T-helper 2 cell (primary cell): ENCODE measurements at places on chromosomes 11 and 22.

GRCh38 chr11:8333376-8333775 is 69.7 kb upstream of the LMO1 start:
- DNase-seq, result no peak

- no peak for DNase-seq
Observed at GRCh38 chr22:17229991-17230630, 10.9 kb upstream of the ADA2 start.

GRCh38 chr11:129090056-129090455 is 102.1 kb downstream of the ARHGAP32 start:
- DNase-seq, result no peak

DNA sequence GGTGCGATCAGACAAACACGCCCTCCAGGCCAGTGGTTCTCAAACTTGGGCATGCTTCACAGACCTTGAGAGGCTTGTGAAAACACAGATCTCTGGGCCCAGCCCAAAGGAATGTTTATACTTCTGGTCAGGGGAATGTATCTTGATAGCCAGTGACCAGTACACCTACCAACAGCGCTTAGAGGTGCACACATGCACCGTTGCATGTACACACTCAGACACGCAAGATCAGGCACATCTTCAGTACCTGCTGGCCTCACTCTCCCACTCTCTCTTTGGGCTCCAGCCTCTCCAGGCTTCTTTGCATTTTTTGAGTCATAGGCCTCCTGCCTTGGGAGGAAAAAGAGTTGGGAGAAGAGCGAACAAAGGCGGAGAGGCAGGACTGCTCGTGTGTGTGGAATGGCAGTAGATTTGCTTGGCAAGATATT is 11.7 kb upstream of the FXYD6 start:
- no peak for DNase-seq

DNA sequence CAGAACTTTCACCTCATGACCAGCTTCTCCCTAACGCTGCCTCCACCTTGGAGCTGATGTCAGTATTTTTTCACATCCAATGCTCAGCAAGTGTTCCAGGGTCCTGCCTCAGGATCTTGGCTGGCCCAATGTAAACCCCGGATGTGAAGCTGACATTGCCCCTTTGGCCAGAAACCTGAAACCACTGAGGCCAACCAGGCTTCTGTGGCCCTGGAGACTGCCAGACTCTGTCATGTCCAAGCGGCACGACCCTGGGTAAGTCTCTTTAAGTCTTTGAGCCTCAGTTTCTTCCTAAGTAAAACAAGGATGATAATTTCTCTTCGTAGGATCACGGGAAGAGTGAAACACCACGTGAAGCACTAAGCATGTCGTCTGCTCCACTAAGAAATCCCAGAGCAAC is 22.8 kb downstream of the SERPIND1 start:
- DNase-seq, result no peak

GRCh38 chr11:44886790-44887140 is 63.9 kb downstream of the TP53I11 start:
- DNase-seq, result no peak

DNA sequence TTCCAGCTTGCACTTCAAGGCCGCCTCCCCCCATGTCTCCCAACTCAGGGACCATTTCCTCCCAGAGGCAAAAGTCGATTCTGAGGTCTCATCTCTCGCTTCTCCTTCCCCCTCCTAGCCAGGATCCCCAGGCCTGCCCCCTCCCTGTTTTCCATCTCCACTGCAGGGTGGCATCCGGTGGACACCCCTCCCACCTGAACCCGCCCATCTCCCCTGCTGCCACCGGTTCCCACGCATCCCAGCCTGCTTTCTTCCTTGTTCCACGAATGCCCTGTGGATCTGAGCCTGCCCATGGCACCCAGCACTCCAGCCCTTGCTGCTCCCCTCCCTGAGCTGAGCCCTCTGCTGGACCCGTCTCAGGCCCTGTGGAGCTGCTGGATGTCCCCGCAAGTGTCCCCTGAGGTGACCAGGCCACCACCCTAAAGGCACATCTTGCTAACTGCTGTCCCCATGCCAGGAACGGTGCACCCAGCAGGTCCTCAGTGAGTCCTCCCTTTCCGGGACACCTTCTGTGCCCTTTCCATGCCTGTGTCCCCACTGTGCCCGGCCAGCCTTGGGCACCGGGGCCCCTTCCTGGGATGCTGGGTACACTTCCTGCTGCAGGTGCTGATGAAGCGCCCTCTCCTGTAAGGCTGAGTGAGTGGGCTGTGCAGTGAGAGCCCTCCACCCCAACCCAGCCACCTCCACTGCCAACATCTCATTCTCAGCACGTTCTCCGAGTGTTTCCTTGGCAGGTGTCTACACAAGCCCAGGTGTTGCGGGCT is 936 bp downstream of the IL17REL start:
- DNase-seq, result no peak

- DNase-seq, result peak; percentile 3
Observed at GRCh38 chr22:28105413-28105812, 186.4 kb upstream of the PITPNB start.

DNA sequence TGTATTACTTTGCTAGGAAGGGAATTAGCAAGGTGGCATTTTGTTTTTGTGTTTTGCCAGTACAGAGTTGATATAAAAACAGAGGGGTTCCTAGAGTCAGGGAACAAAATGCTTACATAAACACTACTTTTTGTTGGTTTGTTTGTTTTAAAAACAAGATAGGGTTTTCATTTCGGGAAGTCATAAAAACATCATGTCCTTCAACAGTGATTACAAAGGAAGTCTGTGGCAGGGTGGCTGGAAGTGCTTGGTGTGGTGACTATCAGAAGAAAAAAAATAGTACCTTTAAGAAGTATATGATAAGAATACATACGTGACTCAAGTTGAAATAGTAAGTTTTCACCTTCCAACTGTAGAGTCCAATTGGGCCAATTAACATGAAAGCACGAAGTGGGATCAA is 1.2 kb upstream of the IL18 start:
- DNase-seq, result no peak

DNA sequence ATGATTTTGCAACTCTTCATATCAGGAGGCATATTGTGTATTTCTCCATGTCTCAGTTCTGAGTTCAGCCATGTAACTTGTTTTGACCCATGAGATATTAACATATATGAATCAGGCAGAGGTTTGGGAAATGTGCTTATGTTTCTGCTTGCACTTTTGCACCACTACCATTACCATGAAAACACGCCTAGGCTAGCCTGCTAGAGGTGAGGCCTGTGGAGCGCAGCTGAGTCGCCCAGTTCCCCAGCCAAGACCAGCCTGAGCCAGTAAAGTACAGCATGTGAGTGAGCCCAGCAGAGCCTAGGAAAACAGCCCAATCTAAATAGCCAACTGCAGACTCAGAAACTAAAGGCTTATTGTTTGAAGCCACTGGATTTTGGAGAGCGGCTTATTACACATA is 18.4 kb upstream of the MYOD1 start:
- DNase-seq, result no peak

DNA sequence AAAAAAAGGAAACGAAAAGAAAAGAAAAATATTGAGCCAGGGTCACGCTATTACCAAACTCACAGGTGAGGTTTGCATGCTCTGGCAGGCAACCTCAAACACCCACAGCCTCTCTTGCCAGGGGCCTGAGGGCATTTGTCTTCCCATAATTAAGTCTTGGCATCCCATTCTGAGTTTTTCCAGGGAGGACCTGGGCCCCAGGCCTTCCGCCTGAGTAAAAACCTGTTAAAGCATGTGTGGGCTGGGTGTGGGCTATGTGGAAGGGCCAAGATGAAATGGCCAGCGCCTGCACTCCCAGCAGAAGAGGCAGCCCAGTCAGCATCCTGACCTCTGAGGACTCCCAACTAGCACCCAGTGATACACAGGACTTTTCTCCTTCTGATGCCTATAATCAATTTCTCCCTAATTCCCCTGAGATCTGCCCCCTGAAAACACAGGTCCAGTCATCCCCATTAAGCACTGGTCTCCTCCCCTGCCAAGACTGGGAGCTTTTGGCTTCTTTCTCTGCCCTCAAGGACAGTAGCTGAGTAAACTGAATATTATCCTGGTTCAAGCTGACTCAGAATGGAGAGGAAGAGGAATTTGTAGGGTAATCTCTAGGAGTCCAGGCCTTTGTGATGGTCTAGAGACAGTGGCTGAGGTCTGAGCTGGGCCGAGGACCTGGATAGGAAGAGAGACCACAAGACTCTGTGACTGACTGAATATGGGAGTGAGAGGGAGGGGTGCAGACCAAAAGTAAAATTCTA is 35.6 kb upstream of the ACER3 start:
- no peak for DNase-seq

- no peak for DNase-seq
Observed at GRCh38 chr11:94152678-94153065, 24.0 kb downstream of the PANX1 start.

- no peak for DNase-seq
Observed at GRCh38 chr11:83287631-83288030, 1.5 kb upstream of the CCDC90B start.

GRCh38 chr22:36464715-36465231 is 16.7 kb downstream of the TXN2 start:
- no peak for DNase-seq

GRCh38 chr22:44409974-44410316 is 88.1 kb downstream of the RTL6 start:
- DNase-seq, result no peak

GRCh38 chr11:40241524-40242051 is 1217.9 kb downstream of the LRRC4C start:
- no peak for DNase-seq

- DNase-seq, result no peak
Observed at GRCh38 chr11:84261707-84262106, 975.5 kb upstream of the CCDC90B start.

DNA sequence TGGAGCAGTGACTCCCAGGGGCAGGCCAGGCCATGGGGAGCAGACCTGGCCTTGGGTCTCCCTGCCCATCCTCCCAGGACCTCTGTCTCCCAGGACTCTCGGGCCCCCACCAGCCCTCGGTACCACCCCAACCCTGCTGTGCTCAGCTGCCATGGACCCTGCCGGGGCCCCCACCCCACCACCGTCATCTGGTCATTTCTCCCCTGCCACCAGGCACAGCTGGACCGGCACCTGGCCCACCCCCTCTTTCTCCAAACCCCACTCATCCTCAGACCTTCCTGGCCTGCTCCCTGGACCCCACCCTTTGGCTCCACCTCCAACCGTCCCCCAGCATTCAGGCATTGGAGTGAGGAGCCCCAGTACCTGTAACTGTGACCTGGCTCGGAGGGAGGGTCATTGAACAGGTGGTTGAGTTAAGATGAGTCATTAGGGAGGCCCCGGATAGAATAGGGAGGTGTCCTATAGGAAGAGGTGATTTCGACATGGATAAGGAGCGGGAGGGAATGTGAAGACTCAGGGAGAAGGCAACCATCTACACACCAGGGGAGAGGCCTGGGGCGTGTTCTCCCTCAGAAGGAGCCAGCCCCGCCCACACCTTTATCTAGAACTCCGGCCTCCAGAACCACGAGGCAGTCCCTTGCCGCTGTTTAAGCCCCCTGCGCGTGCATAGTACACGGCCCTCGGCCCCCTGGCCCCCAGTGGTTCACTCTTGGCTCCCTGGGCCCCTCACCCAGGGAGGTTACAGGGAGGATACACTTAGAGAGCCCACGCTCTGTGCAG is 1395.9 kb downstream of the BRD1 start:
- DNase-seq, result no peak

DNA sequence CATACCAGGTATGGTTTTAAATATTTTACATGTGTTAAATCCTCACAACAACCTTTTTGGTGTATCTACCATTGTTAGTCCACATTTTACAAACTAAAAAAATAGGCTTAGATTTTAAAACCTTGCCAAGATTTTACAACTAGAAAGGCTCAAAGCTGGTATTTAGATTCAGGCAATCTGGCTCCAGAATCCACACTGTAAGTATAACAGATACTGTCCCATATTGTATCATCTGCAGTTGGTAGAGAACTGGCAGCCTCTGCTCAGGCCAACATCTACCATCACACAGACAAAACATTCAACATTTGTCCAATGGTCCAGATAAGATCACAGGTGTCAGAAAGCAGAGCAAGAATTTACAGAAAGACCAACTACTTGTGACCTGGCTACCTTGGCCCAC is 30.9 kb downstream of the CSNK2A3 start:
- no peak for DNase-seq

GRCh38 chr22:24486501-24486921 is 8.6 kb upstream of the UPB1 start:
- peak; percentile 12 for DNase-seq

DNA sequence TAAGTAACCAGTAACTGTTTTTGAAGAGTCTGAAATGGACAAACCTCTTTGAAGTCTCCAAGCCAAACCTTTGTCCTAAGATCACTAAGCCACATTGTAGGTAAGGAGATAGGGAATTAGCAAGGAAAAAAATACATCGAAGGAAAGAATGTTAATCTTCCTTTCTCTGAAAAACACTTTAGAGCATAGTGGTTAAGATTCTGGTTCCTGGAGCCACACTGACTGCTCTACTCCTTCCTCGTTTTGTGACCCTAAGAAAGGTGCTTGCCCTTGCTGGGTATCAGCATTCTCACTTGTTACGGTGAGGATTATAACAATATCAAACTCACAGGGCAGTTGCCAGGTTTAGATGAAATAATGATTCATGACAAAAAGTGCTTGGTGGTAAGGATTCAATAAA is 104.0 kb downstream of the SIK3 start:
- no peak for DNase-seq

- no peak for DNase-seq
Observed at GRCh38 chr11:59216641-59217564, 4.2 kb upstream of the MPEG1 start.

GRCh38 chr22:20220629-20221026 is 47.5 kb downstream of the RTN4R start:
- DNase-seq, result no peak

- DNase-seq, result no peak
Observed at GRCh38 chr11:6505577-6506240, 8.6 kb downstream of the DNHD1 start.

- no peak for DNase-seq
Observed at GRCh38 chr22:19067696-19068348, 54.4 kb downstream of the DGCR2 start.

- no peak for DNase-seq
Observed at GRCh38 chr11:111749646-111750045, 16.5 kb downstream of the PPP2R1B start.
